Caco-2 (cell line): ENCODE measurements at places on chromosomes 3 and 15.
A peak's percentile ranks its signal among the peaks of the same experiment; 100 is the strongest.

GRCh38 chr3:121796970-121797369, 37.9 kb downstream of the IQCB1 start:
- DNase-seq, result no peak

- DNase-seq, result no peak
Measured at GRCh38 chr15:76512971-76513370, 176.4 kb downstream of the ISL2 start.

DNA sequence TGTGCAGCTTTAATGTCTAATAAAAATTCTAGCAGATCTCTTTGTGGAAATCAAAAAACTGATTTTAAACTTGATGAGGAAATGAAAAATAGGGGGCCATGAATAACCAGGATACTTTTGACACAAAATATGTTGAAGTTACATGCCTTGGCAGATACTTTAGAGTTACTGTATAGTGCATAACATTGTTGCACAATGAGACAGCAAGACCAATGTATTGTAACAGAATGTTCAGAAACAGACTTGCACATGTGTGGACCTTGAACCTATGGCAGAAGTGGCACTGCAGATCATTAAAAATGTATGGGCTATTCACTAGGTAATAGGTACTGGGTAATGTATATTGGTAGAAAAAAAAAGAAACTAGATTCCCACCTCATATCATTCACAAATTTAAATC, 343.0 kb upstream of the ARL6 start:
- no peak for DNase-seq

- DNase-seq, result no peak
Measured at GRCh38 chr3:9912294-9912935, 4.5 kb upstream of the IL17RC start.

DNA sequence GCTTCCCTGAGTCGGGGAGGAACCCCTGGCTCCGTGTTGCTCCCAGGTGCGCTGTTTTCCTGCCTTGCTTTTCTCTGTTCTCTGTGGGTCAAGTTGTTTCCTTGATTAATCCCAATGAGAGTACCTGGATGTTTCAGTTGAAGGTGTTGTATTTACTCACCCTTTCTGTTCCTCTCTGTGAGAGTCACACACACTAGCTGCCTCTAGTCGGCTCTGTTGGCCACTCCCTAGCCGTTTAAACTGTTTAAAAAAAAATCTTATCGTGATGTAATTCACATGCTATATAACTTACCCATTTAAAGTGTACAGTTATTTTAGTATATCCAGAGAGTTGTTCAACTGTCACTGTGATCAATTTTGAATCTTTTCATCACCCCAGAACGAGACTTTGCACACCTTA, 74.0 kb downstream of the AKAP13 start:
- DNase-seq, result no peak

- peak; percentile 70 for DNase-seq
Measured at GRCh38 chr3:8622873-8623691, 21.5 kb downstream of the SSUH2 start.

DNA sequence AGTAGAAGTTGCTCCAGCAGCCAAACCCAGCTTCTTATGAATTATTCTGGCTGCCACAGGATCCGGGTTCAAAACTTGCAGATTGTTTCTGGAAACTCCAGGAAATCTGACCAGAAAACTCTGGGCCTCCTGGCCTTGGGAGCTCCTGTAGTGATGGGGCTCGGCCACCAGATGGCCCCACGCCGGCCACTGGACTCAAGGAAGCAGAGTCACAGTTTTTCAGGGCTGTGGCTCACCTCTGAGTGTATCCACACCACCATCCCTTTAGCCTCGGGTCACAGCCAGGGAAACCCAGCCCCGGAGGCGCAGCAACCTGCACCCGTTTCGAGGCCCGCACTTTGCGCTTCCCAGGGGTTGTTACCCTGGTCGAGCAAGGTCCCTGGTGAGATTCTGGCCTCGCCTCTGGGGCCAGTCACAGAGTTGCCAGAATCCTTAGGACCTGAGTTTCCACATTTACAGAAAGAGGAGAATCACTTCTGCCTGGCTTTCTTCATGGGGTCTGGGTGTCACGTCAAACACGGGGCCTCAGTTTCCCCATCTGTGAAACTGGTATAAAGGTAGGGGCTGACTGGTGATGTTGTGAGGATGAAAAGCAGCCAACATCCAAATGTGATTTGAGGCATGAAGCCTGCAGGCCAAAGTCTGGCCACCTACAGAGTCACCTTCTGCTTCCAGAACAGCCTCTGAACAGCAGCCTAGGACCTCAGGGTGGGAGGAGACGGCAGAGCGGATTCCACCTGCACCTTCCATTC, 53.5 kb upstream of the LCTL start:
- peak; percentile 84 for DNase-seq

DNA sequence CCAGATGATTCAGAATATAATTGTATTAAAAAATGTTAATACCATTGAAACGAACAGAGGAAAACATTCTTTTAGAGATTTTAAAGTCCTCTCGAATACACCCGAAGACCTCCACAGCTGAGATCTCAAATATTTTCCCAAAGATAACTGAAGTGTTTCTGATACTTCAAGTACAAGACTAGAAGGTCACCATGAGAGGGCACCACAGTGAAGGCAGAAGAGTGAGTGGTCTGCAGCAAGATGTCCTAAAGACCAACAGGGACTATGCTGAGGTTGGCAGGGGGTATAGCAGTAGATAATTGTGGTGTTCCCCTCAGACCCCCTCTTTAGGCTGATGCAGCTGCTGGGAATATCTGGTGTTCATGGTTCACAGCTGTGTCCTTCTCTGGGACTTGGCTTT, 156.5 kb downstream of the PDCD6IP start:
- peak; percentile 38 for DNase-seq

GRCh38 chr3:21509731-21510470, 241.1 kb downstream of the ZNF385D start:
- no peak for DNase-seq

DNA sequence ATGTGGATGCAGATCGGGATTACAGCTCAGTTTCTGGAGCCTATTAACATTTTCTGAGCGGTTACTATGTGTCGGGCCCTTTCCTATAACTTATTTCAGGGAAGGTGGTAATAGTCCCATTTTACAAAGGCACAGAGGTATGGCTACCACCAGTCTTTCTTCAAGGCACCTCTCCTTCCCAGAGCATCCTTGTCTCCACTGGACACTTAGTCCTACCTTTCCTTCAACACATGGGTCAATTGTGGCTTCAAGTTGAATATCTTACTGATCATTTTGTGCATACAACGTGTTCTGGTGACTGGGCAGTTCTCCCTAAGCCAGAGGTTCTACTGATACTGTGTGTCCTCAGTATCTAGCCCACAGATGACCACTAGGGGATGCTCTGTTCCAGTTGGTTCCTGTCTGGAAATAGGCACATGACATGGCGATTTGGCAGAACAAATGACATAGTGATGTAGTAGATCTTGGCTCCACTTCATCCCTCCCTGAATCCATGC, 60.7 kb upstream of the CMTM8 start:
- peak; percentile 86 for DNase-seq

GRCh38 chr15:70035051-70035718, 62.5 kb downstream of the TLE3 start:
- DNase-seq, result peak; percentile 19

DNA sequence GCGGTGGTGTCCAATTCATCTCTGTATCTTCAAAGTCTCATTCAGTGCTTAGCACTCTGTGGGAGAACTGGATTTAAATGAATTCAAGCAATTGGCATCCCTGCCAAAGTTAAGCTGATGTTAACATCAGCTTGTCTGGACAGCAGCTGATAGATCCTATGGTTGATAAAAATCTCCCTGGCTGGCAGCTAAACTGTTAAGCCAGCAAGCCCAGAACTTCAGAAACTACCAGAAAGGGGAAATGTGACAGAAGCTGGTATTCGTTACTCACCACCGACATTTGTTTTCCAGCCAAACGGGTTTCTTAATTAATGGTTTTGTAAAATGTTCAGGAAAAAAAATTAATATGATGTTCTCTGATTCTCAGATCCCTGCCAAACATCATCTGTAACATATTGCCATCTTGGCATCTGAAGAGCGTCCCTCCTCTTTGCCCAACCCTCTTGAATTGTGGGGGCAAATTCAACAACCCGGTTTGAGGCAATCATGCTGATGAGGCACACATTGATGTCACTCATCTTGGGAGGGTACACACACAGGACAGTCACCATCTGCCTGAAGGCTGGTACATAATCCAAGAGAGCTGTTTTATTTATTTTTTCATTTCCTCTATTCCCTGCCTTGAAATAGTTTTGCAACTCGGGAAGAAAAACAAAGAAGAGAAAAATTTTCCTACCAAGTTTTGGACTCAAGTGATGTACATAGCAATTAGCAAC, 76.3 kb upstream of the ABHD17C start:
- no peak for DNase-seq

DNA sequence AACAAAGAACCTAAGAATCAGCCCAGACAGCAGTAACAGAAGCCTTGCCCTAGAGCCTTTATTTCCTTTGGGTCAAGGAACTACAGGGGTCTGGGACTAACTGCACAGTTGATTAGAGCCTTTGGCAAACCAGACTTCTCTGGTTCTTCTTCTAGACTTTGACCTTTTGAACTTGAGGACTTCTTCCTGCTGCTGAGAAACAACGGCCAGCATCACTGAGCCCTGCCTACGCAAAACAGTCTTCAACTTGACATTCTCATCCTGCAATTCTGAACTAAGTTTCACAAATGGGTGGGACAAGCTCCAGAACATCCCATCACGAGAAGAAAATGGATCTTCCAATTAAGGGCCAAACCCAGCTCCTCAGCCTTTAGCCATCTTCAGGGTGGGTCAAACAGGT, 31.4 kb downstream of the CMTM6 start:
- no peak for DNase-seq

- no peak for DNase-seq
Measured at GRCh38 chr3:33035596-33035995, 61.4 kb downstream of the GLB1 start.

GRCh38 chr15:62850791-62851291, 191.7 kb upstream of the TPM1 start:
- peak; percentile 76 for DNase-seq

DNA sequence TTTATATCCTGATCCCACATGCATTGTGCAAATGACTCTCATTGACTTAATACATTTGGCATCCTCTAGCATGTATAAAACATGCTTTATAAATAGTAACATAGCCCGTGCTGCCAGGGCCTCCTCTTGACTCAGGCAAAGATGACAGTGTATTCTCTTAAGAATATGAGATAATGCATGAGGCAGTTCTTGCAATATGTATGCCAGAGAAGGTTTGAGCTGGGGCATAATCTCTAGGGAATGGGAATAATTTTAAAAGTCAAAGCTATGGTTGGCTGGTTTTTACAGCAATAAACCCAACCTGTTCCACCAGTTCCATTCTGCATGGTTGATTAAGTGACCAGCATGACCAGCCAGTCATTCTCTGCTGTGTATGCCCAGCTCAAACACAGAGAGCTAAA, 179.0 kb upstream of the PFN2 start:
- peak; percentile 47 for DNase-seq

- no peak for DNase-seq
Measured at GRCh38 chr3:3516996-3517395, 282.2 kb upstream of the LRRN1 start.

- peak; percentile 67 for DNase-seq
Measured at GRCh38 chr3:79086514-79086913, 681.3 kb downstream of the ROBO1 start.

- DNase-seq, result no peak
Measured at GRCh38 chr15:76286271-76286879, 24.9 kb downstream of the ETFA start.

GRCh38 chr15:87538327-87538834, 718.2 kb downstream of the NTRK3 start:
- DNase-seq, result no peak

DNA sequence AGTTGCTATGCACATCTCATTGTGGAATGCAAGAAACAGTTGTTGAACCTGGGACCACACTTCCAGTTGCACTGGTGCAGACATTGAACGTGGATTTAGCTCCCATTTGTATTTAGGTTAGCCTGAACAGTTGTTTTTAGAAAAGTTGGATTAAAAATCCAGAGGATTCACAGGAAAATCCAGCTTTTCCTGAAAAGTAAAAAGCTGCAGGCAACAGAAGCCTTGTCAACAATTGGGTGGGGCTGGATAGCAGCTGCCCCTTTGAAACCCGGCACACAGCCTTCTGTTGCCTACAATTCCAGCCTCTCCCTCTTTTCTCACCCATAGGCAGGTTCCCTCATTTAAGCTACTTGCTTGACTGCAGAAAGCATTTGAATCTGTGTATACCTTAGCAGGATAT, 165.3 kb upstream of the TBL1XR1 start:
- no peak for DNase-seq

DNA sequence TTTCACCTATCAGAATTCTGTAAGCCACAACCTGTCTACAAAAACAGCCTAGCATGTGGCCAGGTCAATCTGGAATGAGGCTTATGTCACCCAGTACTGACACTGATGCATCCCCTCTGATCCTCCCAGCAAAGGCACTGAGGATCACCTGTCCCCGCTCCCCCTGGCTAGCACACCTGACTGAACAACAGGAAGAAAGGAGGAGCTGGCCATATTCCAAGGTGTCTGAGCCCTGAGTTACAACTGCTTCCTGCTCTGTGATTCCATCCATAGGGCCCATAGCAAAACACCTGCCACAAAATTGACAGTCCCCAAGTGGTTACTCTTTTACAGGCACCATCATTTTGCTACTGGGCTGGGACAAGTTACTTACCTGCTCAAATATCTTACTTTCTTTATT, 555.5 kb upstream of the CFAP20DC start:
- DNase-seq, result no peak

DNA sequence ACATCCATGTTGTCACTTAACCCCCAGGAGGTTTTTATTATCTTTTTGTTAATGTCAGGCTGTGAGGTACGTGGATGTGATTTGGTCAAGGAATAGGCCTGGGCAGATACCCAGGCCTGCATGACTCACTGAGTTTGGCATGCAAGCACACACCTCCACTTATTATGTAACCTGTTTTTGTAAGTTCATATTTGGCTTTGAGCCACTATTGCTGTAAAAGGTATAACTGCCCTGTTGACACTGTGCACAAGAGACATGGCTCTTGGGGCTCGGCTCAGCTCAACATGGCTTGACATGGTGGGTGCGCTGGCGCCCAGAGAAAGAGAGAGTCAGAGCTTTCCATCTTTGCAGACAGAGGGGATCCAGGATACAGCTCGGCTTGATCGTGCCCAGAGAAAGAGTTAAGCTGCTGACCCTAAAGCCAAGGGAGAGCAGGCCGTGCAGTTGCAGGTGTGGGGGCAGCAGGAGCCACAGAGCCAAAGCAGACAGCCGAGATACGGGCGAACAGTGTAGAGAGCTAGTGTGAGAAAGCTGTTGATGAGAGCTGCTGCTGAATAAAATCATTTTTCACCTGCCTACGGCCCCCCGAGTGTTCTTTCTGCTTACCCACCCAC, 67.9 kb upstream of the UNC13C start:
- DNase-seq, result no peak

- no peak for DNase-seq
Measured at GRCh38 chr3:52238193-52238760, 681 bp downstream of the TWF2 start.

- DNase-seq, result no peak
Measured at GRCh38 chr3:63706321-63707085, 54.0 kb downstream of the SNTN start.

- no peak for DNase-seq
Measured at GRCh38 chr3:24538891-24539290, 44.2 kb upstream of the THRB start.

- no peak for DNase-seq
Measured at GRCh38 chr3:159775372-159775961, 213.2 kb upstream of the IL12A start.

- DNase-seq, result no peak
Measured at GRCh38 chr3:153210146-153210545, 48.1 kb downstream of the RAP2B start.
